ENCODE measurements at places on chromosomes 6 and 20.

GRCh38 chr6:115819506-115819905, 241.2 kb downstream of the FRK start:
- no peak for DNase-seq

GRCh38 chr6:139529420-139529819, 155.0 kb upstream of the CITED2 start:
- DNase-seq: no peak

DNA sequence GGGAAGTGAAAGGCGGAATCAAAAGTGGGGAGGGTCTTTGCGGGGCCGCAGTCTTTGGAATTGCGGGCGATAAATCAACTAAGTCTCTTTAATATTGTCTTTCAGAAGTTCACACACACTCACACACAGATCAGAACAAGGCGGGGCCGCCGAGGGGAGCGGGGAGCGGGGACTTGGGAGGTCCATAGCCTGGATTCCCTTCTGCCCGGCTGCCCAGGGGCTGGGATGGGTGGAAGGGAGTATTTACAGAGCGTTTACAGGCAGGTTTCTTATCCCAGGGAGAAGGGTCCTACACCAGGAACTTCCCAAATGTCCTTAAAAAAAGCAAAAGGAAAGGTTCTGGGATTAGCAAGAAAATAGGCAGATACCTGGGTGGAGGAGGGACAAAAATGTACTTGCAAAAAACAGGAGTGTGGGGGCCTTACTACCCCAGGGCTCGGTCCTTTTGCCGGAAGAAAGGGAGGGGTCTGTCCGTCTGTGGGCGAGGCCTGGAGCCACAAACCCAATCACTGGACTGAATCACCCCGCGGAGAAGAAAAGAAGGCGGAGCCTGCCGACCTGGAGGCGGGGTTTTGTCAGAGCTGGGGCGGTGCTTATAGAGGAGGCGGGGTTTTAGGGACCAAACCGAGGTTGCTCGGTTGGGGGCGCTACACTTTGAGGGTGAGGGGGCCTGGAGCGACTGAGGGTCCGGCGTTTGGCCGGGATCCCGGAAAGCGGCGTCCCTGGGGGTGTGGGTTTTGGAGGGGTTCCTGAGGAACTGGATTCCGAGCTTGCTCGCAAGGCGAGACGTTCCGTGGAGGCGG, 3.2 kb downstream of the PRRT1 start:
- peak; percentile 78 for DNase-seq

- no peak for DNase-seq
These were observed 1241.1 kb upstream of the EYS start for GRCh38 chr6:66948106-66948505.

- DNase-seq: no peak
These were observed 210.9 kb downstream of the TFAP2B start for GRCh38 chr6:51029561-51029960.

DNA sequence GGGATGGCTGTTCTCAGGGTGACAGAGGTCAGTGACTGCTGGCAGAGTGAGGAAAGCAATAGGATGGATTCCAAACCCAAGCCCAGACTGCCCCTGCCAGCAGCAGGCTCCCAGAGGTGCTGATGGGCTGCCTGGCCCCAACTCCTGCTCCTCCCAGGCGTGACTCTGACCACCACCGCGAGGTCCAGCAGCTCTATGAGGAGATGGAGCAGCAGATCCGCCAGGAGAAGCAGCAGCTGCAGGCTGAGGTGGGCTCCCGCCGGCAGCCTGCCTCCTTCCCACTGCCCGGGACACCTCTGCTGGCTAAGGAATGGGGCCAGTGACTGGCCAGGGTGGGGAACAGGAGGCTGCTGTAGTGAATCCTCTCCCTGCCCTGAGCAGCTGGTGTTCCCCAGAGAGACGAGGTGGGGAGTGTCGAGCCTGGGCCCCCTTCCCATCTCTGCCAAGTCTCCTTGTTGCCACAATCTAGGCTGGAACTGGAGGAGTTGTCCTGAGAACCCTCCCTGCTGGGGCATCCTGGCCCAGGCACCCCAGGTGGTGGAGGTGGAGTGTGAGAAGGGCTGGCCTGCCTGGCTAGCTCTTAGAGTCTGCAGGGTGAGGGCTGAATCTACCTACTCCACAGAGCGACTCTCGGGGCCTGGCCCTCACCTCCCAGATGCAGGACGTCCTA, 20.4 kb downstream of the RAB44 start:
- no peak for DNase-seq

DNA sequence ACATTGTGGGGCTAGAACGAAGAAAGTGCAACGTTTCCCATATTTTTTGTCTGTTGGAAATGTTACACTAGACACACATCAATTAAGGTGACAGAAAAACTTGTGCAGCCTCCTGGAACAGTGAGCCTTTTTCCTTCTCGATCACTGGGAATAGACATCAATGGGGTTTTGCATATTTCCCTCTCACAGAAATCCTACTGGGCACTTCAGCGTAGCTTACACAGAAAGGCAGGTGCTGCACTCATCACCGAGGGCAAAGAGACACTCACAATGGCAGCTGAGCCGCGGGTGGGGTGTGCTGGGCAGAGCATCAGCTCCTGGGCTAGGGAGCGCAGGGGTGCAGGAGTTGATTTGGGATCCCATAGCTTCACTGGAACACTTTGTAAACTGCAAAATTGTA, 64.5 kb downstream of the THBS2 start:
- no peak for DNase-seq

GRCh38 chr6:13124131-13124530, 204.2 kb downstream of the TBC1D7 start:
- DNase-seq: no peak

- DNase-seq: no peak
These were observed 71.0 kb downstream of the SOX4 start for GRCh38 chr6:21664314-21665109.

DNA sequence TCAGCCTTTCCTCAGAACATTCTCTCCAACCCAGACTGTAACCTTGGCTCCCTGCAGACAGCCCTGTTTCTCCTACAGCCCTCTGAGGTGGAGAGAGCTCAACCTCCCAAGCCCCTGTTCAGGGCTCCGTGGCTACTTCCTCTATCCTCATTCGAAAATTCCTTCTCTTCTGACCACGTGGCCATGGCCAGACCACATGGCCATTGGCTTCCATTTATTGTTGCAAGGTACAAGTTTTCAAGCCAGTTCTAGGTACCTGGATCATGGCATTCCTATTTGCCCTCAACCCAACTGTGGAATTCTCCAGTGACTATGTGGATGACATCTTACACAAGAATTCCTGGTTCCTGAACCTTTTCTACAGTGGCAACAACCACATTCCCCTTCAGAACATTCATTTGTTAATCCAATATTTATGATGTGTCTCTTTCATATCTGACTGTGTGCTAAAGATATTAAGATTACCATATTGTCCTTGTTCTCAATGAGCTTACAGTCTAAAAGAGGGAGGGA, 161.9 kb downstream of the GMPR start:
- no peak for DNase-seq

GRCh38 chr6:28537065-28537464, 11.4 kb downstream of the GPX5 start:
- no peak for DNase-seq

DNA sequence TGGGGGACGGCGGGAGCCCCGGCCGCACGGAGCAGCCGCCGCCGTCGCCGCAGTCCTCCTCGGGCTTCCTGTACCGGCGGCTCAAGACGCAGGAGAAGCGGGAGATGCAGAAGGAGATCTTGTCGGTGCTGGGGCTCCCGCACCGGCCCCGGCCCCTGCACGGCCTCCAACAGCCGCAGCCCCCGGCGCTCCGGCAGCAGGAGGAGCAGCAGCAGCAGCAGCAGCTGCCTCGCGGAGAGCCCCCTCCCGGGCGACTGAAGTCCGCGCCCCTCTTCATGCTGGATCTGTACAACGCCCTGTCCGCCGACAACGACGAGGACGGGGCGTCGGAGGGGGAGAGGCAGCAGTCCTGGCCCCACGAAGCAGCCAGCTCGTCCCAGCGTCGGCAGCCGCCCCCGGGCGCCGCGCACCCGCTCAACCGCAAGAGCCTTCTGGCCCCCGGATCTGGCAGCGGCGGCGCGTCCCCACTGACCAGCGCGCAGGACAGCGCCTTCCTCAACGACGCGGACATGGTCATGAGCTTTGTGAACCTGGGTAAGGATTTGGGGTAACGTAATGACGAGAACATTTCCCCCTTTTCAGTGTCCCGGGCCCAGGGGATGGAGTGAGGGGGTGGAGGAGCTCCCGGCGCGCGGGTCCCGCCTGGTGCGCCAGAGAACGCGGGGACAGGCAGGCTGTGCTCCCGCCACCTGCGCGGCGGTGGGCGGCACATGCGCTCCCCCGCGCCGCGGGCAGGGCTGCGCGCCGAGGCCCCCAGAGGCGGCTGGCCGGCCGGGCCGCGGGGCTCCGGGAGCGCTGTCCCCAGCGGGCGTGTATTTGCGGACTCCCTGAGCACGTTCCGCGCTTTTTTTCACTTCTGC, 1.4 kb downstream of the BMP6 start:
- no peak for DNase-seq

DNA sequence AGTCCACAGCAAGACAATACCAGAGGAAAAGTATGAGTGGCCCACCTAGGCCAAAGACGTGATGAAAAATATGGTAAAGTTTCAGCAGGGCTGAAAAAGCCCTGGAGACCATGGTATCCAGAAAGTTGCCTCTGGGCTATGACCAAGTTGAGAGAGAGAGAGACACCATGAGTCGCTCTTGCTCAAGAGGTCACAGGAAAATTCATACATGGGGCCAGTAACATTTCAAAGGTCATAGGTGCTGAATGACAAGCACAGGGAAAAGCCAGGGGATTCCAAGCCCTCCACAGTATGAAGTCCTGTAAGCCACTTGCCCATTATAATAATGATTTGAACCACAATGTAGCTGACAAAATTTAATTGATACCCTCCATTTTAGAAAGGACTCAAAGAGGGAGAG, 657.7 kb upstream of the CITED2 start:
- DNase-seq: no peak

GRCh38 chr6:147222160-147222838, 18.1 kb downstream of the STXBP5 start:
- no peak for DNase-seq

GRCh38 chr6:23176883-23177282, 607.5 kb downstream of the HDGFL1 start:
- DNase-seq: no peak

DNA sequence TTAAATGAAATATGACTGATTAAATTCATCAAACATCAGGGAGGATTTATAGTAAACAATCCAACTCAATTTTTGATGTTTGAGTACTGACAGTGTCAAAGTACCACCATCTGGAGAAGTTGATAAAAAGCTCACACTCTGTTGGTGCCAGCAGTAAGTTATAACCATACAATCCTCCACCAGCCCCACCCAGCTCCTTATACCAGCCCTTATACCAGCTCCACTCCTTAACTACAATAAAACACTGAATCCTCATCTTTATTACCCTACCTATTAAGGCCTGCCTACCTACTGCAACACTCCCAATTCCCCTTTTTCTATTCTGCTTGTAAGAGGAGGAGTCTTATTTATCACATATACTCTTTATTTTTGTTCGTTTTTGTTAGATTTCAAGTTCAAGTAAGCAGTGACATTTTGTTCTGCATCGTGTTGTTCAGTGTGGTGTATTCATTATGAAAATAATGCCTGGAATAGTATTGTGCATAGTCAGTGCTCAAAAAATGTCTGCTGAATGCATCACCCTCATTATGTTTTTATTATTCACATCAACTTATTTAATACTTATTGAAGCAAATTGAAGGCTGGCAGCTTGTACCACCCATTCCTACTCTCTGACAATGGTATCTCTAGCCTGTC, 954.7 kb upstream of the ADGRB3 start:
- DNase-seq: no peak

- DNase-seq: no peak
These were observed 3.9 kb upstream of the TNFRSF6B start for GRCh38 chr20:63692436-63693082.

DNA sequence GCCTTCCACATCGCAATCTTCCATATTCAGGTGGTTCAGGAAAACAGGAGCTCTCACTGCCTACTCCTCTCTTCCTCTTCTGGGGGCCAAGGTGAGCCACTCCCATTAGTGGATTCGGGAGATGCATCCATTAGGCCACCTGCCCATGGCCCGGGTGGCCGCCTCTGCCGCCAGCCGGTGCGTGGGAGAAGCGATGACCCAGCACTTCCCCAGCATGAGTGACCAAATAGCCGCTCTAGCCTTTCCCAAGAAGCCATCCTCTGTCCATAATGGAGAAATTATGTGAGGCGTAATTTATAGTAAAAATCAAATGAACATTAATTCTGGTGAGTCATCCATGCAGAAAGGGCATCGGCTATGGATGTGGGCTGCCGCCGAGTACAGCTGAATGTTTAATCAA, 39.4 kb downstream of the GNAS-AS1 start:
- no peak for DNase-seq

- DNase-seq: no peak
These were observed 31.5 kb downstream of the ARHGAP18 start for GRCh38 chr6:129678463-129678862.

DNA sequence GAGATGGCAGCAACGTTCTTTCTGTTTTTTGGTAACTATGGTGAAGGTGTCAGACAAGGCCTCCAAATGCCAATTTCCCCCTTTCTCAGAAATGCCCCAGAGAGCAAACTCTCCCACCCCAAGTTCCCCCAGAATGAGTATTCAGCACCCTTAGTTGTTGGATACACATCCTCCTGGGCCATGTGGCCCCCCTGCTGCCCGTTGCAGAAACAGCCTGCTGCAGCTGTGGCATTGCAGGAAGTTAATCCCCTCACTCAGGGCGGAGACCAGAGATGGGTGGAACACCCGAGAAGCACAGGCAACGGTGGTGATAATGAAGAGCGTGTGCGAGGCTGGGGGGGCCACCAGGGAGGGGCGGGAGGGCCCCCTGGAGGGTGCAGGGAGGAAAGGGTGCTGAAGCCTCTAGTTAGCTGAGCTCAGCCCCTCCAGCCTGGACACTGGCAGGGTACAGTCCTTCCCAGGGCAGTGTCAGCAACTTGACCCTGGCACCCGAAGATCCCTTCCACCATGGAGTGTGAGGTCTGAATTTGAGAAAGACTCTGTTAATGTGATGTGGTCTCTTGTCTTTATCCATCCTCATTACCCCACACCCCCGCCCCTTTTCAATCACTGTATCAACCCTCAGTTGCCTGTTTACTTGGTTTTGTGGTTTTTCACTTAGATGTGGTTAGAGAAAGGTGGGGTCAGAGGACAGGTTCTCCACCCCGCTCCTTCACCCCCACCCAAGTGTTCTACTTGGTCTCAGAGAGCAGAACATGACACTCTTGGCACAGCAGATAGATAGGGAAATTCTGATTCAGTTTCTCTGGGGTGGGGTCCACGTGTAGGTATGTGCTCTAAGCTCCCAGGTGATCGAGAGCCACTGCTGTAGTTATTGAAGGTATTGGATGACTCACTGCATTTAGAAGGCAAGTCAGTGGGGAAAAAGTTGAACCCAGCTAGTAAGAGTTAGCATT, 208.8 kb upstream of the SUPT3H start:
- DNase-seq: no peak

- no peak for DNase-seq
These were observed 136.9 kb upstream of the SLC22A16 start for GRCh38 chr6:110613356-110613755.

- DNase-seq: no peak
These were observed 549.4 kb downstream of the UTRN start for GRCh38 chr6:144834426-144835038.

GRCh38 chr6:14807971-14808370, 437.9 kb upstream of the JARID2 start:
- DNase-seq: no peak

- no peak for DNase-seq
These were observed 236.8 kb downstream of the PACRG start for GRCh38 chr6:162964488-162965140.

GRCh38 chr6:92647630-92648029, 771.7 kb downstream of the EPHA7 start:
- no peak for DNase-seq
